ENCODE measurements at places on chromosomes 4 and X. TPM values are rescaled to one million over a fixed set of nuclear protein-coding genes. Genes with fewer than 3 reads are reported as not detected.

Gene TMEM47
- 1.5 TPM for total RNA-seq

Gene AWAT2
- not detected for total RNA-seq

Gene TASL
- not detected for total RNA-seq

Gene UNC5C
- total RNA-seq, result not detected

Gene HMGB2
- total RNA-seq, result 120 TPM

Gene ART3
- total RNA-seq, result not detected

Gene MAMLD1
- 6.4 TPM for total RNA-seq

Gene PCSK1N
- total RNA-seq, result 55.7 TPM

Gene ZNF630
- 0.16 TPM for total RNA-seq

Gene BTK
- total RNA-seq, result 0.11 TPM

Gene AMBN
- not detected for total RNA-seq

Gene SYNPO2
- total RNA-seq, result 0.56 TPM

Gene FBXW7
- 5.8 TPM for total RNA-seq

Gene RNF150
- 0.26 TPM for total RNA-seq

Gene ARHGEF38
- total RNA-seq, result not detected

Gene ATOH1
- total RNA-seq, result not detected

Gene F8
- 3.6 TPM for total RNA-seq

Gene RBMXL3
- total RNA-seq, result not detected

Gene NALF2
- total RNA-seq, result 6.1 TPM

Gene MAGEA2B
- total RNA-seq, result not detected

Gene TEX13D
- total RNA-seq, result not detected

Gene GAGE12J
- total RNA-seq, result not detected

Gene MXD4
- 17.3 TPM for total RNA-seq

Gene TCEAL5
- not detected for total RNA-seq

Measured in A549 treated with AZD2906 at 1 μM for 4 hours (cell line).